ENCODE measurements at places on chromosomes 3 and 15.
A peak's percentile ranks its signal among the peaks of the same experiment; 100 is the strongest.

GRCh38 chr15:41115161-41115651 is 874 bp downstream of the INO80 start:
- DNase-seq, result no peak

DNA sequence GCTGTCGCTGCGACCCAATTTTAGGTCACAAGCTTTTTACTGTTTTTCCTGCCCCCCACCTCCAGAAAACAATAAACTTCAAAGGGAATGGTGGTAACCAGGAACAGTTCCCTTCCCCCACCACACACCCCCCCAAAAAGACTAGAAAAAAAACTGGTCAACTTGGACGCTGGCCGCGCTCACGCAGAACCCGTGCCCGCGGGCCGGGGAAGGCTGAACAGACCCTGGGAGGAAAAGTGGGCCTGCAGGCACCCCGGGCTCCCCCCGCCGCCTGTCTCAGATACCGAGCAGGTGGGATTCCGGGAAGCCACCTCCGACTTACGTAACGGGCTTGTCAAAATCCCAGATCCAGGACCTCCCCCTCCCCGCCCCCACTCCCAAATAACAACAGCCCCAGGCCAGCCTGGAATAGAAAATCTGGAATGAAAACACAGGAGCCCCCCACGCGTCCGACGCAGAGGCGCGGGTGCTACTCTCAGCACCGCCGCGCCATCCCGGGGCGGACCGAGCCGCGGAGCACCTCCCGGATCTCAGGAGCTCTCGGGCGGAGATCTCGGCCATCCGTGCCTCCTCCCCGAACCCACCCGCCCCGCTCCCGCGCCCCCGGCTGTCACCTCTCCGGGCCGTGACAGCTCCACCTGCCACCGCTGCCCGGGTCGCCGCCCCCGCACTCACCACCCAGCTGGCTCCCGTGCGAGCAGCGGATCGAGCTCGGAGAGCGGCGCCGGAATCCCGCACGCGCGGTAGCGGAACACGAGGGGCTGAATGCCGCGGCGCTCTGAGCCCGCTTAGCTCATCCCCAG is 557 bp downstream of the DENND4A start:
- DNase-seq, result peak; percentile 46

- no peak for DNase-seq
Observed at GRCh38 chr3:43882976-43883680, 192.4 kb downstream of the ABHD5 start.

DNA sequence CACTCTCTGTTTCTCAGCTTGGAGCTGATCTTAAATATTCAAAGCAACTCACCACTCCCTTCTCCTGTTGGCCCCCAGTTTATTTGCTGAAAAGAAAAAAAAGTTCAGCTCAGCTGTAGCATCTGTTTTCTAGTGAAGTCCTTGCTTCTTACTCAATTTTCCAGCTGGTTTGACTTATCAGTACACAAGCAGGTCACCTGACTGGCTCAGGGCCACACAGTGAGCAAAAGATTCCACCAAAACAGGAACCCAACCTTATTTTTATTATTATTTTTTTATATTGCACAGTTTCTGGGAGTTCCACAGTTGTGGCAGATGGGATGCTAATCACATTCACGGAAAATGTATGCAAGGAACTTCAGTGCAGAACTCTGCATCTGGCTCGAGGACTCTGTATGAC is 390.7 kb upstream of the RGMA start:
- no peak for DNase-seq

GRCh38 chr15:80850941-80851451 is 71.8 kb downstream of the CEMIP start:
- no peak for DNase-seq

- no peak for DNase-seq
Observed at GRCh38 chr15:59885832-59886231, 118.3 kb upstream of the FOXB1 start.
